Keratinocyte (primary cell): ENCODE measurements at places on chromosomes 13 and 19.

- DNase-seq: no peak
These were observed 74.5 kb downstream of the GGACT start for GRCh38 chr13:100513987-100514670.

DNA sequence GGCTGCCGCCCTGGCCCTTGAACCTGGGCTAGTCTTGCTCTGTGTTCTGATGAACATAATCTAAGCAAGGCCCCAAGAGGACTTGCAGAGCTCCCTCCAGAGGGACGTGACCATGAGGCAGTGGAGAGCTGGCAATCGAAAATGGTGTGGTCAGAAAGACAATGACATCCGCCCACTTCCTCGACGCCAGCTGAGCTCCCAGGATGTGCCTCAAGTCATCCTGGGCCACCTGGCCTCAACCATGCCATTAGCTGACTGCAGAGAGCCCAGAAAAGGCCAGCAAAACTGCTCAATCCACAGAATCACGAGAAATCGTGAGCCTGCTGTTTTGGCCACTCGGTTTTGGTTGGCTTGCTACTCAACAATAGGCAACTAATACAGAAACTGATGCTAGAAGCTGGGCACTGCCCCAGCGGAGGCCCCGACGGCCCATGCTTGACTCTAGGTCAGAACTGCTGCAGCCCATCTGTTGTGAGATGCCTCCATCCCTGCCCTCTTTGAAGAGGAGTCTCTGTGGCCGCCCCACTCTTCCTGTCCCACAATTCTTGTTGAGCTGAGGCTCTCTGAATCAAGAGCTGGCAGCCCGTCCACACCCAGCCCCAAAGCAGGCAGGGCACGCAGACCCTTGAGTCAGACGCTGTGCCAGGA, 53.3 kb downstream of the STK24 start:
- DNase-seq: no peak

DNA sequence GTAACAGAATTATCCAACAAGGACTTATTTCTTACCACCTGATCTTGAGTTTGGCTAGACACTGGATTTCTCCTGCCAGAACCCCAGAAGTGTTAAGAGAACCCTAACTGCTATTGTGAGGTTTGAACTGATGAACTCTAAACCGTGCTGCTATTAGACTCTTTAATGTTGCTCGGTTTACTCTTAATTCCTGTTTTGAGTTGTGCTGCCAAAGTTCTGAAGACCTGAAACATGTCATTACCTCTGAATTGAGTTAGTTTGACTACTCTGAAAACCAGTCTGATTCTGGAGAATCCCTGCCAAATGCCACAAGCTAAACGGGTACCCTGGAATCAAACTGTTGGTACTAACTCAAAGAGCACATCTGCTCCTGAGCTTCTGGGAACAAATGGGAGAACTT, 215.5 kb downstream of the KLF12 start:
- no peak for DNase-seq

DNA sequence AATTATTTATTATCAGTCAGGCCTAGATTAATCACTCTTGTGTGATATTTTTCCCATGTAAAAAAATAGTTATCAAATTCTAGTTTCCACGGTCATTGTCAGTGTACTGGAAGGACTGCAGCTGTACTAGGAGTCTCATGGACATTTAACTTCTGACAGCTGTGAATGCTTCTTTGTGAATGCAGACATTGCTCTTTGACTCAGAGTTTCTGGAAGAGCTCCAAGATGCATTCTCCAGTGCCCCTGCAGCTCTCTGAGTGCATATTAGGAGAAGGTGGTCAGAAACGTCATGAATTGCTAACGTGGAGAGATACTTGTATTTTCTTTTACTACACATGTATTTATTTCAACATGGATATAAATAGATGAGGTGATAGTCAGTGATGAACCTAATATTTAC, 9.7 kb upstream of the SLITRK5 start:
- no peak for DNase-seq

DNA sequence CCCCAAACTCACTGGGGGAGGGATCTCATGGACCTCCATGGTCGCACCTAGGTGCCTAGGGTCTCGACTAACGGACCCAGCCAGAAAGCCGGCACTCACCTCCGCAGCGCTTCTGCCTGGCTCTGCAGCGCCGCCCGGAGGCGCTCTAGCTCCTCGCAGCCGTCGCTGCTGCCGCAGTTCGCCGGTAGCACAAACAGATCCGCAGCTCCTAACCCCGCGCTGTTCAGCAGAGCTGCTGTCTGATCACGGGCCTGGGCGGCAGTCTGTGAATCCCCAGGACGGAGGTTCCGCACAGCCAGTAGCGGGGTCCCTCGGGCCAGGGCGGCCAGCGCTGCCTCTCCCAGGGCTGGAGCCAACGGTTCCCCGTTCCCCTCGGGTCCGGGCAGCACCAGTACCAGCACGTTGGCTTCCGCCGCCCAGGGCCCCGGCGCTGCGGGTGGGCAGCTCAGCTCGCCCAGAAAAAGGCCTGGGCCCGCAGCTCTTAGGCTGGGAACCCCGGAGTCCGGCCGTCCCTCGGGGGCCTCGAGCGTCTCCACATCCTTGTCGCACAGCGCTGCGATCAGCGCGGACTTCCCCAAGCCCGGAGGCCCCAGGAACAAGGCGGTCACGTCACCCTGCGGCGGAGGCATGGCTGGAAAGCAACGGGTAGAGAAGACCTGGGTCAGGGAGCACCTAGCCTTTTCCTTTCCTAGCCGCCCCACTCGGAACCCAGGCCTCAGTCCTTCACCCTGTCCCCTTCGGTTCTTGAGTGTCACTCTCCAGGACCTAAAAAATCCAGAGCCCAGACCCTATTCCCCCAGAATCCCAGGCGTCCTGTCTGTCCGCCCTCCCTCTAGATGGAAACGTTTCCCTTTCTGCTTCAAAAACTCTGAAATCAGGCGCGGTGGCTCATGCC, 977 bp downstream of the IRGQ start:
- no peak for DNase-seq

GRCh38 chr13:43127103-43127798, 103.9 kb downstream of the DNAJC15 start:
- DNase-seq: no peak

DNA sequence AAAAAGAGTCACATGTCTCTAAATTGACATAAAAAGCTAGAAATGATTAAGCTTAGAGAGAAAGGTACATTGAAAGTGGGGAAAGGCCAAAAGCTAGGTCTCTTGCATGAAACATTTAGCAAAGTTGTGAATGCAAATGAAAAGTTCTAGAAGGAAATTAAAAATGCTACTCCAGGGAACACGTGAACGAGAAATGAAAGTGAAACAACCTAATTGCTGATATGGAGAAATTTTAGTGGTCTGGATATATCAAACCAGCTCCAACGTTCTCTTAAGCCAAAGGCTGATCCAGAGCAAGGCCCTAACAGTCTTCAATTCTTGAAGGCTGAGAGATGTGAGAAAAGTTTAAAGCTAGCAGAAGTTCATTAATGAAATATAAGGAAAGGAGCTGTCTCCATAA, 419.8 kb downstream of the SLITRK6 start:
- no peak for DNase-seq

GRCh38 chr13:39432196-39432595, 170.8 kb downstream of the LHFPL6 start:
- no peak for DNase-seq

- peak; percentile 5 for DNase-seq
These were observed 27.7 kb downstream of the MEIS3 start for GRCh38 chr19:47391510-47392223.

GRCh38 chr13:74190999-74191398, 56.8 kb upstream of the KLF12 start:
- no peak for DNase-seq

- DNase-seq: no peak
These were observed 1.5 kb downstream of the MAP4K1 start for GRCh38 chr19:38616265-38616664.
